Neural progenitor cell (in vitro differentiated cells): ENCODE measurements at places on chromosomes 5 and 9.
A peak's percentile ranks its signal among the peaks of the same experiment; 100 is the strongest.

GRCh38 chr9:114459464-114459863, 45.8 kb downstream of the WHRN start:
- DNase-seq, result no peak

GRCh38 chr5:52895075-52895474, 94.1 kb upstream of the ITGA2 start:
- DNase-seq, result no peak

GRCh38 chr5:10246761-10247160, 2.9 kb downstream of the ATPSCKMT start:
- DNase-seq, result no peak

- no peak for DNase-seq
Observed at GRCh38 chr5:151677776-151678545, 8.8 kb downstream of the SPARC start.

GRCh38 chr9:88538311-88539085, 3.5 kb downstream of the NXNL2 start:
- DNase-seq, result no peak

DNA sequence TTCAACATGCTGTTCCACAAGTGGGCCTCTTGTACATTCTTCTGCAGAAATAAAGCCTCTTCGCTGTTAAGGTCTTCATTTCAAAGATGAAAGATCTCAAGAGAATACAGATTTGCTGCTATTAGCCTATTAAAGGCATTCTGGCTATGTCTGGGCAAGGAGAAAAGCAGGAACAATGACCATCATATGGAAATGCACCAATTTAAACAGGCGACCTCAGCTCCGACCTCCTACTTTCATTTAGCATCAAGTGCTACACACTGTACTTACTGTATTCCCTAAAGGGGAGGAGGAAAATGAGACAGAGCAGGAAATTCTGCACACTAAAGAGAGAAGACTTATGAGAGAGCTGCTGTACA, 64.8 kb downstream of the HABP4 start:
- no peak for DNase-seq

GRCh38 chr5:153099328-153099727, 391.1 kb upstream of the GRIA1 start:
- peak; percentile 7 for DNase-seq

DNA sequence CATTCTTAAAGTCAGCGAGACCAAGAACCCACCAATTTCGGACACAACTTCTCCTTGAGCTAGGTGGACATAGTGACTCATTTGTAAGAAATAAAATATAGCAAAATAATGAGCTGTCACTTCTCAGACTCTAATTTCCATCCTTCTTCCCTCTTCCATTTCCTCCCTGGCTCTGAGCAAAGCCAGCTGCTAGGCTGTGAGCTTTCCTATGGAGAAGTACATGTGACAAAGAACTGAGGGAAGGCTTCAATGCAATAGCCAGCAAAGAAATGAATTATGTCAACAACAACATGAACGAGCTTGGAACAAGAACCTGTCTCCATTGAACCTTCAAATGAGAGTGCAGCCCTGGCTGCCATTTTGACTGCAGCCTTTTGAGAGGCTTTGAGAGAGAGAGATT, 25.9 kb upstream of the SELENOP start:
- no peak for DNase-seq

- no peak for DNase-seq
Observed at GRCh38 chr5:158780656-158781237, 319.0 kb downstream of the EBF1 start.

GRCh38 chr9:123488722-123489321, 132.8 kb downstream of the CRB2 start:
- peak; percentile 52 for DNase-seq

GRCh38 chr9:113580041-113580953, 116.8 kb downstream of the RGS3 start:
- no peak for DNase-seq

DNA sequence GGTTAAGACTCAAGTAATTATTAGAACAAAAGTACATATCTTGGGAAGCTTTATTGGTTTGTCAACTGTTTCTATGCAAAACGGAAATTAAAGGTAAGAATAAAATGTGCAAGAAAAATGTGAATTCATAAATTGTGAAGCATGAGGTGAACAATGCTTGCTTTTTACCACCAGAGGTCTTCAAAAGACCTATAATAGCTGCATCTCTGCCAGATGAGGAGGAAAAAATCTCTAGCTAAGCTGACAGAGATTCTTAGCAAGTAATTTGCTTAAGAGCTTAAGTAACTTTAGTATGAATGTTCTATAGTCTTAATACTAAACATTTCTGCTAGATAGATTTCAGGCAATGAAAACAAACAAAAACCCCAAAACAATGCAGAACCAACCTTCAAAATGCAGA, 54.1 kb downstream of the MRPS30 start:
- no peak for DNase-seq

- no peak for DNase-seq
Observed at GRCh38 chr9:34369636-34370035, 7.1 kb downstream of the MYORG start.

GRCh38 chr5:125489146-125489545, 742.7 kb upstream of the ZNF608 start:
- DNase-seq, result no peak

GRCh38 chr5:2219149-2219776, 336.5 kb upstream of the IRX4 start:
- DNase-seq, result no peak

- peak; percentile 52 for DNase-seq
Observed at GRCh38 chr9:132214027-132214622, 52.3 kb downstream of the NTNG2 start.

DNA sequence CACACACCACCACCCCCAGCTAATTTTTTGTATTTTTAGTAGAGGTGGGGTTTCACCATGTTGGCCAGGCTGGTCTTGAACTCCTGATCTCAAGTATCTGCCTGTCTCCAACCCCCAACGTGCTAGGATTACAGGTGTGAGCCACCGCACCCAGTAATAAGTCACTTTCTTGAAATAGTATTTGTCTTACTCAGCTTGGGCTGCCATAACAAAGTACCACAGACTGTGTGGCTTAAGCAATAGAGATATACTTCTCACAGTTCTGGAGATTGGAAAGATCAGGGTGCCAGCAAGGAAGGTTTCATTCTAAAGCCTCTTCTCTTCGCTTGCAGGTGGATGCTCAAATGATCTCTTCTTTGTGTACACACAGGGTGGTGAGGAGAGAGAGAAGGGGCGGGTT, 99.8 kb downstream of the ARRDC3 start:
- DNase-seq, result no peak
